ENCODE measurements at places on chromosomes 13 and 19. TPM values are rescaled to one million over a fixed set of nuclear protein-coding genes. Genes with fewer than 3 reads are reported as not detected.

DNA sequence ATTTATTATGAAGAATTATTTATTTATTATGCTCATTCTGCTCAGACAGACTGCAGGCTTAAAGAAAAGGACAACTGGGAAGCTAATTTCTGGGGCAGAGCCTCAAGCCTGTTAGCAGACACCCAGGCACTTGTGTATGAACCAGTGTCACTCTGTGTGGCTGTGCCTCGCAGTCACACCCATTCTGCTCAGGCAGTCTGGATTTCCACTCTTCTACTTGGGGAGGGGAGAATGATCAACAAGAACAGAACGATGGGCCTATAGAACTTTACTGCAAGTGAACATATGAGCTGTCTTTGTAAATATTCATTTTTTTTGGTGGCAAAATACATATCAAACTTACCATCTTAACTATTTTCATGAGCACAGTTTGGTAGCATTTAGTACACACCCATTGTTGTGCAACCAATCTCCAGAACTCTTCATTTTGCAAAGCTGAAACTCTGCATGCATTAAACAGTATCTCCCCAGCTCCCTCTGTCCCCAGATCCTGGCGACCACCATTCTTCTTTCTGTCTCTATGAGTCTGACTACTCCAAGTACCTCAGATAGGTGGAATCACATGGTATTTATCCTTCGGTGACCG, 181.7 kb downstream of the NUFIP1 start:
- no peak for DNase-seq

- no peak for DNase-seq
Observed at GRCh38 chr19:54297759-54298305, 15.1 kb downstream of the LILRA5 start.

- DNase-seq, result peak; percentile 72
Observed at GRCh38 chr13:39047560-39047959, 9.3 kb downstream of the NHLRC3 start.

- peak; percentile 74 for DNase-seq
Observed at GRCh38 chr13:43744261-43745031, 42.3 kb downstream of the ENOX1 start.

Gene KIR3DL1
- total RNA-seq, result 0.64 TPM

- DNase-seq, result no peak
Observed at GRCh38 chr13:42384265-42384664, 112.3 kb downstream of the AKAP11 start.

- no peak for DNase-seq
Observed at GRCh38 chr13:113219256-113219940, 10.0 kb downstream of the CUL4A start.

Gene RFPL4AL1
- not detected for total RNA-seq

DNA sequence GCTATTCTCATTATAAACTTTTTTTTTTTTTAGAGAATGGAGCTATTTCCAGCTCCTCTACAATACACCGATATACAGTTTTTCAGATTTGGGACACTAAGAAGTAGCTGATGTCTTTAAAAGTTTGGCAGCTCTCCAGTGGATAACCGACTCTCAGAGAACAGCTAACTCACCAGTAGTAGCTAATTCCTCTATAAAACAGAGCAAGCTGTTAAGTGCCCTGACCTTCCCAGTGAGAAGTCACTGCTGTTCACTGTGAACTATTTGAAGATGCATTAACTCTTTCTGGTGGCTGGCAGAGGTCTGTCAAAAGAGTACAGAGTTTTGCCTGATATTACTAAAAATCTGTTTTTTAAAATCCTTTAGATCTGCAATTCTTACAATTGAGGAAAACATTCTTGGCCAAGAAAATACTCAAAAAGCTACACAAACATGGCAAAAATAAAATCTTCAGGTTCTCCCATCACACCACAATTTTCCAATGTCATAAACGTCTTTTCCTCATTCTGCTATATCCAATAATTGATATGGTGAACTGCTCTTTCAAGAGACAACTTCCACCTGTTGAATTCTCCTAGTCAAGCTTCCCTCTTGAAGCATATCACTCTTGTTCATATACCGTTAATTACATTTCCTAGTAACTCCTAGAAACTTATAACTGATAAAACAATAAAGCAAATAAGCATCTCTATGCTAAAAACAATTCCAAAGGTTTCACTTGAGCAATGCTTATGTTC, 44.2 kb downstream of the TBC1D4 start:
- peak; percentile 85 for DNase-seq

DNA sequence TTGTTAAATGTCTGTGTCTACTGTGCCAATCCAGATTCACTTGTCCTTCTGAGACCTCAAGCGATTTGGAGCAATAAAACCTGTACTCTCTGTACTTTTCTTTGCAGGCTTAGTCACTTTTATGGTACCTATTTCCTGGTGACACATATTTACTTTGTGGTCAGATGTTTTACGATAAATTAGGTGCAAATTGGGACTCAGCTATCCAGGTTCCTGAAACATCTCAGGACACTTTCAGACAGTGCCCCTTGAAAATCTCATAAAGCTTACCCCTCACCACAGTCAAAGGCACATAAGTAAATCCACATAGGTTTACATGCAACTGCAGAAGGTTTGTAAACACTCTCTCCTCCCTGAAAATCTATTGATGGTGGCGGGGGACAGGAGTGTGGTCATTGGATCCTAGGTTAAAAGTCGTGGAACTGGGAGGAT, 438.8 kb downstream of the EFNB2 start:
- DNase-seq, result no peak

Gene ZNF665
- 2.5 TPM for total RNA-seq

- DNase-seq, result no peak
Observed at GRCh38 chr13:73697166-73697565, 437.0 kb downstream of the KLF12 start.

DNA sequence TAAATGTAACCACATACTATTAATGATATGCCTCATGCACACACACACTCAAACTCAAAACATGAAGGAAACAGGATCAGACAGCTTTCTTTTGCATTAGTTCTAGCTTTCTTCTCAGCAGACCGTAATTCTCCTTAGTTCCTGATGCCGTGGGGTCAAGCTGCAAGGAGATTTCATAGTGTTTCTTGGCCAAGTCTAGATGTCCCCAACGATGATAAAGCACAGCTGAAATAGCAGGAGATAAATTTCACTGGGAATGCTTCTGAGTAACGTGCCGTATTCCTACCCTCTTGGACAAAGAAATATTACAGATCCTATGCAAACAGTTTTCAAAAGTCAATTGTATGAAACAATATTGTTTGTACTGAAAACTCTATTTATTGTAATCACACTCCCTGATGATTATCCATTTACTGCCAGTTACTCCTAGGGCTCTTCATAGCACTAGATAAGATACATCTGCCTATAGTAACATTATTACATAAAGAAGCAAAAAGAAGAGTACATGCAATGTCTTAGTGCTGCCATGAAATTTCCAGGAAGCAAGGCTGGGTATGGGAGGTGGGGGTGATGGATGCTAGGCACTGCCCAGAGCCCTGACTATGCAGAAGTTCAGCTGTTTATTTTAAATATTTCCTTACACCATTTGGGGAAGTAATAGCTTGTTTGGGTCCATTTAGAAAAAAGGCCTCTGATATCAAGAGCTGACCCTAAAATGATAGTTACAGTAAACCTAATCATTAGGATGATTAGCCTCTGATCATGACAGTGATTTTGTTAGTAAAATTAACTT, 16.5 kb upstream of the GGACT start:
- peak; percentile 55 for DNase-seq

Gene KCNRG
- 9.0 TPM for total RNA-seq

- DNase-seq, result no peak
Observed at GRCh38 chr19:3252650-3253049, 28.2 kb downstream of the CELF5 start.

DNA sequence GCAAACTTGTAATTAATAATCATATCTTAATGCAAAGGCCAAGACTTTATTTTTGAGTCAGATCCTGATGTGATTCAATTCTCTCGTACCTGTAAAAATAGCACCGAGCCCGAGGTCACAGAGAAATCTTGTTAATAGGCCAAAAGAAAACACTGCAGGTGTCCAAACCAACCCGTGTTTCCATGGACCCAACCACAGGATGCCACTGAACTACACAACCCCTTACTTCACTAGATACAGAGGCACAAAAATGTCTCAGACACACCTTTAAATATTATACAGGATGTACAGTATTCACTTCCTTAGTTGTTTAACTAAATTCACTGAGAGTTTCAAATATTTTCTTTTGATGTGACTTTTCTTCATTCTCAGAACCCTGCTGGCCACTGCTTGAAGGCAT, 530.9 kb downstream of the MYO16 start:
- no peak for DNase-seq

GRCh38 chr19:30450100-30450499, 77.9 kb downstream of the ZNF536 start:
- DNase-seq, result peak; percentile 92

GRCh38 chr19:1170938-1171754, 2.9 kb downstream of the SBNO2 start:
- DNase-seq, result peak; percentile 71

- peak; percentile 67 for DNase-seq
Observed at GRCh38 chr13:106690779-106691178, 122.8 kb upstream of the ARGLU1 start.

DNA sequence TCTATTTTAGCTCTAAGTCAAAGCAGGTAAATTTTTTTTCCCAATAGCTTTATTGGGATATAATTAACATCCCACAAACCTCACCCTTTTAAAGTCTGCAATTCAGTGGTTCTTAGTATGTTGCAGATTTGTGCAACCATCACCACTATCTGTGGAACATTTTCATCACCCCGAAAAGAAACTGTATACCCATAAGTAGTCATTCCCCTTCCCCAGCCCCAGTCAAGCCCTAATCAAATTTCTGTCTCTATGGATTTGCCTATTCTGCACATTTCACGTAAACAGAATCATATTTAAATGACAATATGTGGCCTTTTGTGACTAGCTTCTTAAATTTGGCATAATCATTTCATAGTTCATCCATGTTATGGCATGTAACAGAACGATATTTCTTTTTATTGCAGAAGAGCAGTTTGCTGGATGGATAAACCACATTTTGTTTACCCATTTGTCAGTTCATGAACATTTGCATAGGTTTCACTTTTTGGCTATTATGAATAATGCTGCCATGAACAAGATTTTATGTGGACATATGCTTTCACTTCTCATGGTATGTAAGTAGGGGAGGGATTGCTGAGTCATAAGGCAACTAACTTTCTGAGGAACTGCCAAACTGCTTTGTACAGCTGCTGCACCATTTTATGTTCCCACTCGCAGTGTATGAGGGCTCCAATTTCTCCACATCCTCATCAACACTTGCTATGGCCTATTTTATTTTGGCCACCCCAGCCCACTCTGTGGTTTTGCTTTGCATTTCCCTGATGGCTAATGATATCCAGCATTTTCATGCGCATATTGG, 10.9 kb downstream of the SLC46A3 start:
- no peak for DNase-seq

Gene CYP4F2
- not detected for total RNA-seq

Gene MADCAM1
- 0.80 TPM for total RNA-seq

- DNase-seq, result no peak
Observed at GRCh38 chr13:101695870-101696516, 243.5 kb downstream of the ITGBL1 start.

GRCh38 chr19:48591021-48591420, 15.5 kb upstream of the SPACA4 start:
- no peak for DNase-seq

Gene TEX29
- not detected for total RNA-seq

DNA sequence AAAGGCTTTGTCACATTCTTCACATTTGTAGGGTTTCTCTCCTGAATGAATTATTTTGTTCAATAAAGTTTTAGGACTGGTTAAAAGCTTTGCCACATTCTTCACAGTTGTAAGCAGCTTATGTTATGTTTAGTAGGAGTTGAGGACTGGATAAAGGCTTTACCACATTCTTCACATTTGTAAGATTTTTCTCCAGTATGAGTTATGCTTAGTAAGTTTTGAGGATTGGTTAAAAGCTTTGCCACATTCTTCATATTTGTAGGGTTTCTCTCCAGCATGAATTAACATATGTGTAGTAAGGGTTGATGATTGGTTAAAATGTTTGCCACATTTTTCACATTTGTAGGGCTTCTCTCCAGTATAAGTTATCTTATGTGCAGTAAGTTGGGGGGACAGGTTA, 79.9 kb downstream of the ZNF431 start:
- DNase-seq, result no peak

Gene KEAP1
- total RNA-seq, result 73.5 TPM

DNA sequence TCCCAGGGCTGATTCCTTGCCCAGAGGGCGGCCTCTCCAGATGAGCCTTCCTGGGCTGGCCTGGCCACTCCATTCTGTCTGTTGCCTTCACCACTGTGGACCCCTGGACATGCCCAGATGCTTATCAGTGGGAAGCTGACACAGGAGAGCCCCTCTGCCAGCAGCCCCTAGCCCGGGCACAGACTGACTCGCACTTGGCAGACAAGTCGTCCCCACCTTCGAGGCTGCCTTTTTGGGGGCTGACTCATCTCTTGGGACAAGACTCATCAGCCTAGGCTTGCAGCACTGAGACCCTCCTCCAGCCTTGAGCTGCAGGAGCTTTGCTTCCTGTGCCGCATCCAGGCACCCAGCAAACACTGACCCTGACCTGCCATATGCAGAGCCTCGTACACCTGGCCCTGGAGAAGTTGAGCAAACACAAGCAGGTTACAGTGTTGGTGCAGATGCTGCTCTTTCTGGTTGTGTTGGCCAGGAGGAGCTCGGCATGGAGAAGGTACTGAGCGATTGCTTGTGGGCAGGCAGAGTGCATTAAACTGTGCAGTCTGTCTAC, 8.1 kb downstream of the CHST8 start:
- no peak for DNase-seq

DNA sequence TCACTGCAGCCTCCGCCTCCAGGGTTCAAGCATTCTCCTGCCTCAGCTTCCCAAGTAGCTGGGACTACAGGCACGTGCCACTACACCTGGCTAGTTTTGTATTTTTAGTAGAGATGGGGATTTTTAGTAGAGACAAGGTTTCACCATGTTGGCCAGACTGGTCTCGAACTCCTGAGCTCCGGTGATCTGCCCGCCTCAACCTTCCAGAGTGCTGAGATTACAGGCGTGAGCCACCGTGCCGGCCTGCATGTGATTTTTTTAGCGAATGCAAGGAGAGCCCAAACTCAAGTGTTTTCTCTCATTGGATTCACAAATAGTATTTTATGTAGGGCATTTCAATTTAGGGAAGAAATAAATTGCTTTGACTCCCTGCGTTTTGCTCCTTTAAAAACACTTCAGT, 4.4 kb downstream of the ZMYM2 start:
- DNase-seq, result no peak

DNA sequence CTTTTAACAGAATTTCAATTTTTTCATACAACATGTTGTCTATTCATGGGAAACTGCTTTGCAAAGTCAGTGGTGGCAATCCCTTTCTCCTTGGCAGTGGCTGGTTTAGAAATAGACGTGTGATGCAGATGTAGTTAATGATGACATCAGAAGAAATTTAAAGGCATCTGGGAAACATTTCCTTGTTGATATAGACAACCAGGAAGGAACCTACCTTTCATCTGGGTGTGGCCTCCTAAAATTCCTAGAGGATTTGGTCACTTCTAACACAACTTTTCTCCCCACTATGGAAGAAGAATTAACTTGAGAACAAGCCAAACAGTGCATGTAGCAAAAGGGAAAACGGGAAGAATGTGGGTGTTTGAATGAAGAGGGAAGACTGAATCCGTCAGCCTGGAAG, 102.8 kb downstream of the EFNB2 start:
- DNase-seq, result no peak

All from lung (tissue), 17 donors.